ENCODE measurements at places on chromosomes 12 and 14. TPM values are rescaled to one million over a fixed set of nuclear protein-coding genes. Genes with fewer than 3 reads are reported as not detected.

GRCh38 chr12:84218406-84218805, 694.2 kb downstream of the SLC6A15 start:
- no peak for DNase-seq

DNA sequence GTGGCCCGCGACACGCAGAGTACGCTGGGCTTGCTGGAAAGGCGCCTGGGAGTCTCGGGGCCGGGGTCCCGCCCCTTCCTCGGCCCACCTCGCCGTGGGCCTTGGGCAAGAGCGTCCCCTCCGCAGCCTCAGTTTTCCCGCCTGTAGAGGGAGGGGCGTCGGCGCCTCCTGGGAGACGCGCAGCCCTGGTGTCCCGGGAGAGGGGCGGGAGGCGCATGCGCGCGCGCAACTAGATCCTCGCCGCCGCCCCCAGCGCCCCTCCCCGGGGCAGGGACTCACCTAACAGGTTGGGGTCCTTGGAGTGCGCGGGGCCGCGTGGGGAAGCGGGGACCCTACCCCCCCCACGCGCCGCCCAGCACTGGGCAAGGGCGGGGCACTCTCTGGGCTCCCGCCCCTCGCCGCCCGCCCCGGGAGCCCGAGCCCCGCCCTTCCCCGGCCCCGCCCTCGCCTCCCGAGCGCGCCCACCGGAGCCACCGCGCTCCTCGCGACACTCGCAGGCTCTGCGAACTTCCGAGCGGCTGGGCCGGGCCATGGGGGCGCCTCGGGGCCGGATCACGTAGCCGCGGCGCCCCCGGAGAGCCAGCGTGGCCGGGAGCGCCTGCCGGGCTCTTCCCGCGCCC, at the start of gene KIF26A:
KIF26A (plus strand) TSS at position 490 of the 620 bp plus-strand sequence. CDS start 136 bp downstream, outside the sequence.
- no peak for DNase-seq

GRCh38 chr14:78240567-78240966, 70.4 kb downstream of the NRXN3 start:
- DNase-seq, result no peak

- DNase-seq, result no peak
Observed at GRCh38 chr14:92756446-92756845, 8.0 kb upstream of the LGMN start.

- DNase-seq, result no peak
Observed at GRCh38 chr12:14560904-14561574, 6.6 kb downstream of the PLBD1 start.

DNA sequence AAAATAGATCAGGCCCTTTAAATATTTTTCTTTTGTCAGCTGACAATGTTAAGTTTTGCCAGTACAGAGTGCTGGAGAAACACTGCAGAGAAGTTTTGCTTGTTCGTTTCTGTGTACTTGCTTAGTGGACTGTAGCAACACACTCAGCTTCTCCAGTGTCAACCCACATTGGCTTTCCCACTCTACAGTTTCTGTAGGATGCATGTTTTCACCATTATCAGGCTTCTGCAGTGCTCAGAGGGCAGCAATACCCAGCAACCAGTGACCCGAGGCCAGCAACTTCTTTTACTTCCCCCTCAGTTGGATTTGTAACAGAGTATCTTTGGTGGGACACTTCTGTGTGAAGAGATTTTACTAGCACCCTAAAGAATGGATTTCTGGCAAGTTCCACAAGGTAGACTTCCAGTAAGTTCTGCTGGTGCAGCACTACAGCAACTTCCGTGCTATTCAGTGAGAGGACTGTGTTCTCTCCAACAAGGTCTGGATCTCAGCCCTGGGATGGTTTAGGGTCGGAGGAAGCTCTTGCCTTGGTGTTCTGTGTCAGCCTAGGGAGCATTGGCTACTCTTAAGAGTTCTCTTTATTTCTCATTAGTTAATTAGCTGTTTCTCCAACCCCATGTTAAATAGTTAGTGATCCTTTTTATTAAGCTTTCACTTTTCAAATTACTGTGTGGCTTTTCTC, 70.4 kb downstream of the FUT8 start:
- DNase-seq, result no peak

GRCh38 chr12:40287369-40287975, 62.7 kb downstream of the LRRK2 start:
- DNase-seq, result no peak

ATF1 gene
- polyA plus RNA-seq, result 55.7 TPM

MDGA2 gene
- polyA plus RNA-seq, result 1.9 TPM
